Activated T-cell treated with anti-CD3 and anti-CD28 coated beads for 4 hours (primary cell): ENCODE measurements at places on chromosomes 16 and 17.

DNA sequence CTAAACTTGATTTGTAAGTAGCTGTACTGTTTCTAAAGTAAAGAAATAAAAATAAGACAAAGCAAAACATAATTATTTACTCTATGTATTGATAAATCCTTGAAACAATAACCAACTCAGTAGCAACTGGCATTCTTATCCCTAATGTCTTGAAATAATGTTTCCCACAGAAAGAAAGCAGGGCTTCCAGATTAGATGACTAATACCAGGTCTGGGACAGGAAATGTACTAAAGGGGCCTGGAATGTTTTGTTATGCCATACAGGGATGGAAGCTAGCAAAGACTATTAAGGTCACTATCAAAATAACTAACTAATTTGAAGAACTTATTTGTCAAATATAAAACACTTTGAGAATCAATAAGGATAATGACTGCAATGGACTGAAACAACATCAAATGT lies 82.1 kb downstream of the CFDP1 start:
- DNase-seq, result no peak

DNA sequence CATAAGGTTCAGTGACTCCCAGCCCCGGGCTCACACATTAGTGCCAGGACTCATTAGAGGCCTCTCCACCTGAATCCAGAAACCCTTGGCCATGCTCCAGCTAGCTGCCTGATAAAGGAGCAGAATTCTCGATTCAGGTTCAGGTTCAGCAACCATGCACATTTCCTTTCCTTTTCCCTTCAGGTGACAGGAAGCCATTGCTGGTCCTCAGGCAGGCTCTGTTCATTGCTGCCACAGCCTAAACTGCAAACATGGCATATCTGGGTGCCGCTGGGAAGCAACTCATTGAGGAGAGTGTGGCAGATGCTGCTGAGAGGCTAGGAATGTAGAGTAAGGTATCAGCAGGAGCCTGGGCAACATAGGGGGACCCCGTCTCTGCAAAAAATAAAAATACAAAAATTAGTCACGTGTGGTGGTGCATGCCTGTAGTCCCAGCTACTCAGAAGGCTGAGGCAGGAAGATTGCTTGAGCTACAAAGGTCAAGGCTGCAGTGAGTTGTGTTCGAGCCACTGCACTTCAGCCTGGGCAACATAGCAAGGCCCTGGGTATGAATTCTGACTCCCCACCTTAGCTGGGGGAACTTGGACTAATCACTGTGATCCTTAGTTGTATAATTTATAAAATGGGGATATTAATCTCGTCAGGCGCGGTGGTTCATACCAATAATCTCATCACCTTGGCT lies 28.7 kb downstream of the ARL4D start:
- no peak for DNase-seq

GRCh38 chr17:1493291-1493980 lies 950 bp upstream of the MYO1C start:
- DNase-seq, result no peak

GRCh38 chr16:22813948-22814710 lies at the start of gene HS3ST2:
Gene HS3ST2, plus strand, starts transcription at chr16:22814162. Its CDS starts 449 bp downstream, at chr16:22814611.
- DNase-seq, result no peak
